RPMI8226 (cell line): ENCODE measurements at places on chromosomes 1 and 21.

DNA sequence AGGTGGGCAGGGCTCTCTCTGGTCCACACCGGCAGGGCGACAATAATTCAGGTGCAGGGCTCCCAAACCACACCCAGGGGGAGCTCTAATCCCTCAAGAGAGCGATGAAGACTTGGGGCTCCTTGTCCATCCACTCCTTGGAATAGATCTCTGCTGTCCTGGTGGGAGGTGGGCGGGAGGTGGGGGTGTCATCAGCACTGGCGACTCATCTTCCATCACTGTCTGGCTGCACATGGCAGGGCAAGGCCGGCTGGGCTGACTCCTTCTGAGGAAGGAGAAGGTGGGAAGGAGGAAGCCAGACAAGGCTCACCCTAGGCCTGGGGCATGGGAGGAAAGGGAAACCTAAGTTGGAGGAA is 29.3 kb downstream of the TNNT2 start:
- DNase-seq, result peak; percentile 75

GRCh38 chr1:30040081-30041019 is 683.0 kb downstream of the MATN1 start:
- DNase-seq, result no peak

DNA sequence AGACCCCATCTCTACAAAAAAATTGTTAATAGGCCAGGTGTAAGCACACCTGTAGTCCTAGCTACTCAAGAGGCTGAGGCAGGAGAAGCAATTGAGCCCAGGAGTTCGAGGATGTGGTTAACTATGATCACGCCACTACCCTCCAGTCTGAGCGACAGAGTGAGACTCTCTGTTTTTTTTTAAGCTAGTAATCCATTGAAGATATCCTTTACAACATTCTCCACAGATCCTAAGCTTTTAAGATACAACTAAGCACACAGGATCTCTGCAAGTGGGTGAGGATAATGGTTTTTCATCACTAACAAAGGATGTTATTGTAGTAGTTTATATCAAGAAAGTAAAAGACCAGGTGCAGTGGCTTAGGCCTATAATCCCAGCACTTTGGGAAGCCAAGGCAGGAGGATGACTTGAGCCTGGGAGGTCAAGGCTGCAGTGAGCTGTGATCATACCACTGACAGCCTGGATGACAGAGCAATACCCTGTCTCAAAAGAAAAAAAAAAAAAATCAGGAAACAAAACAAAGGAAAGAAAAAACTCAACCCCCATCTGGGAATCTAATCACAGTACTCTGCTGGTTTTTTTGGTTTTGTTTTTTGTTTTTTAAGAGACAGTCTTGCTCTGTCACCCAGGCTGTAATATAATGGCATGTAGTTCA is 166.1 kb downstream of the RERE start:
- DNase-seq, result no peak

DNA sequence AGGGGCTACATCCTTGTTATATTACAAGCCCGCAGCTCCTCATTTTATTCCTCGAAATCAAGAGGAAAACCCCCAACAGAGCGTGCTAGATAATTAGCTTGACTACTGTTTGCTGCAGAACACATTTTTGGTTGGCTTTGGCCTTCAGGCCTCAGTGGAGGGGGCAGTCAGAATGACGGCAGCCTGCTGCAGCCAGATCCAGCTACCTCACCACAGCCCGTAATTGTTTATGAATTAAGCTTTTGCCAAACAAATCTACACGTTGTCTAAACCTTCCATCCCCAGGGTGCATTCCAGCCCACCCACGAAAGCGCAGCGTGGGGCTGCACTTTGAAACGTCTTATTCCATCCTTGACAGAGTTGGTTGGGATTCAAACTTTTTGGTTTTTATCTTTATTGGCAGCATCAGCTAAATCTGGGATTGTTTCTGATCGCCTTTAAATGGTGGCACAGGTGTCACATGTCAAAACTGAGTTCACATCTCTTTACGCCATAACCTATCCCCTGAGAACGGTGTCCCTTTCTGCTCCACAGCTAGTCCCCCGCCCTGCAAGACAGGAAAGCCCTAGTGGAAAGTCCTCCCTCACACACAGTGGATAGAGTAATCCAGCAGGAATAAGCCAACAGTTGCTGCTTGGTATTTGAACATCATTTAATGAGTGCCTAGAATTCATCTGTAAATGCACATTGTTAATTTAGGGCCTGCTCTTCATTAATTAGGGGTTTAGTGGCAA is 195.5 kb downstream of the LMO4 start:
- no peak for DNase-seq

- no peak for DNase-seq
These were observed 13.8 kb upstream of the NMNAT2 start for GRCh38 chr1:183431840-183432547.

DNA sequence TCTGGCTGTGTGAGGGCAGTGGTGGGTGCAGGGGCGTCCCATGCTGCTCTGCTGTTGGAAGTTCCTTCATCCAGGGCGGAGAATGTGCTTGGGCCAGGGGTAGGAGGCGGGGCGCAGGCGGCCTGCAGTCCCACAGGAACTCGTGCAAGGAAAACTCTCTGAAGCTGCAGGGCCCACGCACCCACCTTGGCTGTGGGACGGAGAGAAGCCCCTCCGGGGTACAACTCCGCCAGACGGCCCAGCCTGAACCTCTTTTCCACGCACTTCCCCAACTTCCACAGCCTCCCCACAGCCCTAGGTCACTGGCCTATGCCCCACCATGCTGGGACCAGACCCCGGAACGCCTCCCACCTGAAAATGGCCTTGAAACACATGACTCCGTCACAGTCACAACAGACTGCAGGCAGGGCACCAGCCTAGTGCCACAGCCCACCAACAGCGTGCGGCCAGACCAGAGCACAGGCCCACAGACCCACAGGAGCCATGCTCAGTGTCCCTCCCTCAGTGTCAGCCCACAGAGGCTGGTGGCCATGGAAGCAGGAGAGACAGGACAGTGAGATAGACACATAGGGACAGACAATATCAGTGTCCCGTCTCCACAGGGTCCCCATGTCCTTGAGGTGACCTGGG is 47.8 kb downstream of the WNT9A start:
- DNase-seq, result no peak

GRCh38 chr1:64624218-64624713 is 120.6 kb upstream of the RAVER2 start:
- no peak for DNase-seq

DNA sequence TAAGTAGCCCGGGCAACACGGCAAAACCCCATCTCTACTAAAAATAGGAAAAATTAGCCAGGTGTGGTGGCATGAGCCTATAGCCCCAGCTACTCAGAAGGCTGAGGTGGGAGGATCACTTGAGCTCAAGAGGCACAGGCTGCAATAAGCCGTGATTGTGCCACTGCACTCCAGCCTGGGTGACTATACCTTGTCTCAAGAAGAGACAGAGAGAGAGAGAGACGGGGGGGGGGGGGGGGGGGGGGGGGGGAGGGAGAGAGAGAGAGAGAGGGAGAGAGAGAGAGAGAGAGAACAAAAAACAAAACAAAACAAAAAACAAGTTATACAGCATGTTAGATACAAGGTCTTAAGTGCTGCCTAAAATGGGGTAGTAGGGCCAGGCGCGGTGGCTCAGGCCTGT is 77.8 kb upstream of the ZNF281 start:
- DNase-seq, result no peak

GRCh38 chr1:234962340-234962989 is 166.2 kb downstream of the TOMM20 start:
- peak; percentile 78 for DNase-seq

DNA sequence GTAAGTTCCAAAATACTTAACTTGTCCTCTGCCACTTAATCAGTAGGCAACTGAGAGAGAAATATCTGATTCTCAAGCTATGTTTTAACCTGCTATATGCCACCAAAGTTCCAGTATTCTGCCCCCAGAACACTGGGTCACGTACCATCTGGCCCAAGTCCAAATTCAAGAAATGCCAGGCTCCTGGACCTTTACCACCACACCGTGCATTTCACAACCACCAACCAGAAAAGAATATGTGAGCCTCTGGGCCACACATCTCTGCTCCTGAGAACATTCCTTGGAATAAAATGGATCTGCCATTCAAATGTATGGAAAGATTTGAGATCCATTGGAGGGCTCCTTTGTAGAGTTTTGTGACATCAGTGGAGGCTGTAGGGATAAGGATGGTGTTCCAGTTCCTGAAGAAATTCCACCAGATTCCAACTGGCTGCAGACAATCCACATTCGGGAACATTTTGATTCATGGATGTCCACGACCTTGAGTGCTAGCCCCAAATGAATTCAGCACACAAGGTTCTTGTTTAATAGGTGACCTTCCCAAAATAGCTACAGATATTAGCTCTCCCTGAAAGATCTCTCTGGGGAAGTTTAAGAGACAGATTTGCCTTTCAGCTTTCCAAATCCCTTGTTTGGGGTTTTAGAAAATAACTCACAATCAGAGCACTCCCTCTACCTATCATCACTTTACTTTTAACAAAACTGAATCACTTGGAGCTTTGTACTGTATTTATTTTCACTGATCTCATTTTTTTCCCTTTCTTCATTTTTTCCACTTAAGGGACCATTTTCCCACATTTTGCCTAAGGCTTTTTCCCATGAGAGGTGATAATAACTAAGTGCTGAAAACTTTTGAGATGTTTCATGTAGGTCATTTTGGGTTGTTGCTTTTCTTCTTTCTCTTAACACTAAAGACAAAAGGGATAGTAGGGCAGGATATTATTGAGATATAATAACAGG is 128.4 kb upstream of the ZC3H11B start:
- DNase-seq, result no peak

DNA sequence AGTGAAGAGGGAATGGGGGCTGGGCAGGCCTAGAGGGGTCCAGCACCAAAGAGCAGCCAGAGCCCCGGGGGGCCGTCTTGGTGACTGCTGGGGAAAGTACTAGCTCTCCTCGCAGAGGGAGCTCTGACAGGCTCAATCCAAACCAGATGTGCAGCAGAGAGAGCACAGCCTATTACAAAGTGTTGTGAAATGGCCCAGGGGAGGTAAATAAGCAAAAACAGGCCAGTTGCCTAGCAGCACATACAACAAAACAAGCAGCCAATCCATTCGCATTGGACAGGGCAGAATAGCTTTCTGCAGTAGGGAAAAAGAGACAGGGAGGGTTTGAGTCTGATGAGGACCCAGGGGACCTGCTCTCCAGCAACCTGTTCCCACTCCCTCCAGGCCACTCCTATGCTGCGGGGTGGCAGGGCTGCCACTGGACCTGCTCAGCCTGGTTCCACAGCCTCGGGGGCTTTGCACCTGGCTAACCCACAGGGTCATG is 239.6 kb upstream of the FGGY start:
- DNase-seq, result no peak

GRCh38 chr1:14494911-14495310 is 103.6 kb upstream of the KAZN start:
- DNase-seq, result no peak

- no peak for DNase-seq
These were observed 34.5 kb upstream of the DPH5 start for GRCh38 chr1:101059945-101060542.

GRCh38 chr1:204376919-204377799 is 17.4 kb upstream of the PLEKHA6 start:
- DNase-seq, result no peak

DNA sequence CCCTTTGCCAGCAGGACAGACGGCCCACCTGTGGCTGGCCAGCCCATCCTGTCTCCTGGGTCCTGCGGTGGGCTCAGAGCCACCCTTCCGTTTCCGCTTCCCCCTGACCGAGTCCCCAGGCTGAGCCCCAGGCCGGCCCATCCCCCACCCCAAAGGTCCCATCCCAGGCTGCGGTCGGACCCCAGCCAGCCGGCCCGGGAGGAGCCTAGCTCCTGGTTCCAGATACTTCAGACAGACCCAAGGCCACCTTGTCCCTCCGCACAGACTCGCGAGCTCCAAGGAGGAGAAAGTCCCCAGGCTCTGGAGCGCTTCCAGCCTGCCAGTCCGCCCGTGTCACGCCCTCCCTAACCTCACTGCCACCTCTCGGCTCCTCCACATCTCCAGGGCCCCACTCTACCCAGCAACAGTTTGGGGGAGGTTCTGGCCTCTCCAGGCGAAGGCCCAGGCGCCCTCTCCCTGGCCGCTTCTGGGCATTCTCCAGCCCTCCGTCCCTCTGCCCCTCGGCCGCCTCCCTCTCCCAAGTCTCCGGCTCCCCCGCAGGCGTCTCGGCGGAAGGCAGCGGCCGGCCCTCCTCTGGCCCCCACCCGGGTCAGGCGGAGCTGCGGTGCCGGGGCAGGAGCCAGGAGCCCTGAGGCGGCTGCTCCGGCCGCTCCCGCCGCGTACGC is 835 bp downstream of the LRRN2 start:
- DNase-seq, result peak; percentile 83

GRCh38 chr1:184622136-184622823 is 132.4 kb downstream of the EDEM3 start:
- no peak for DNase-seq

DNA sequence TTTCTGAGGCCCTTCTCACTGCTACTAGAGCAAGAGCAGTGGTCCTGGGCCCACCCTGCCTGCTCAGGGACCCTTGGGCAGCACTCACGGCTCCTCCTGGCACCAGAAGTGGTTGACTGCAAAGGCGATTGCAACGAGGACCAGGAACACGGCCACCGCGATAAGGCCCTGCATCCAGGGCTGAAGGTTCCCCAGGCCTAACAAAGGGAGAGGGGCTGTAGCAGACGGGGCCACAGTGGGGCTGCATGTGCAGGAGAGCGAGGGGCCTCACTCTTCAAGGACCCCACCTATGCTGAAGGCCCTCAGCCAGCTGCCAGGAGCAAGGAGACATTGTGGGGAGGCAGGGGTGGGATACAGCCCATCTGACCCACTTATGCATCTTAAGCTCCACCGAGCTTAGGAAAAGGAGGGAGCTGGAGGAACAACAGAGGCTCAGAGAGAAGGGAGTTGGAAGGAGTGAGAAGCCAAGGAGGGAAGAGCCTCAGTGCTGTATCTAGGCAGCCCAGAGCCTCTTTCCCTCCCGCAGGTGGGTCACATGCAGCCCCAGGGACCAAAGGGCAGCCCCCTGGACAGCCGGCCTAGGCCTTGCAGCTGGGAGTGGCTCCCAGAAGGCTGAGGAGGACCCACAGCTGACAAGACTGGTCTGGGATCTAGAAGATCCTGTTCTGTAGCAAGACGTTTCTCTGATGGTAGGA is 2.5 kb downstream of the PDZK1IP1 start:
- no peak for DNase-seq

DNA sequence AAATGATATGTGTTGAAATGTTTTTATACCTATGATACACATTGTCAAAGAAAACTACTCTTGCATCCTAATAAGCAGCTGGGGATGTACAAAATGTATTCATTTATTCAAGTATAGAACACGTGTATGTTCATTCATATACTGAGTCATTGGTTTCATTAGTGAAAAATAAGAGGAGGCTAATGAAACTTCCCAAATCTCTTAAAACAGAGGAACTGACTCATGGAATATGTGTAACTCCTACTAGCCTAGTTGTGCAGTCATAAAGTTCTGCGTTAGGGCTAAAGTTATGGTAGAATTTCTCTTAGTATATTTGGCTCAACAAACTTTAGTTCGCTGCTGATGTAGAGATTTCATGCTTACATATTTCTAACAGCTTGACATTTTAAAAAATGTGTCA is 441.6 kb downstream of the NCAM2 start:
- no peak for DNase-seq

DNA sequence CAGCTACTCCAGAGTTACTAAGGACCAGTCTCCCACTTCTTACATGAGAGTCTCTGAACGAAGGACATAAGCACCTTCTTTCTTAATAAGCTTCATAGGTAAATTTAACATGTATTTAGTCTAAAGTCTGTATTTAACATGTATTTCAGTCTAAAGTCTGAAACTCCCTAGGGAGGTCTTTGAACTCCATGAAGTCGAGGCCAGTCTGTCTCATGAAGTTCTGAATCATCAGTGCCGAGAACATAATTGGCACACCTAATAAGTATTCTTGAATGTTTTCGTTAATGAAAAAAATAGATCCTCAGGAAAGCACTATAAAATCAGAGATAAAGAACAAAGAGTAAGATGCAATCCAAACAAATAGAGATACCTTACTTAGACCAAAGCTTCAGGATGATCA is 945.5 kb downstream of the TTLL7 start:
- no peak for DNase-seq
